ENCODE measurements at places on chromosomes 5 and 9.

- no peak for DNase-seq
These were observed 61.9 kb downstream of the UBE2R2 start for GRCh38 chr9:33878691-33879366.

DNA sequence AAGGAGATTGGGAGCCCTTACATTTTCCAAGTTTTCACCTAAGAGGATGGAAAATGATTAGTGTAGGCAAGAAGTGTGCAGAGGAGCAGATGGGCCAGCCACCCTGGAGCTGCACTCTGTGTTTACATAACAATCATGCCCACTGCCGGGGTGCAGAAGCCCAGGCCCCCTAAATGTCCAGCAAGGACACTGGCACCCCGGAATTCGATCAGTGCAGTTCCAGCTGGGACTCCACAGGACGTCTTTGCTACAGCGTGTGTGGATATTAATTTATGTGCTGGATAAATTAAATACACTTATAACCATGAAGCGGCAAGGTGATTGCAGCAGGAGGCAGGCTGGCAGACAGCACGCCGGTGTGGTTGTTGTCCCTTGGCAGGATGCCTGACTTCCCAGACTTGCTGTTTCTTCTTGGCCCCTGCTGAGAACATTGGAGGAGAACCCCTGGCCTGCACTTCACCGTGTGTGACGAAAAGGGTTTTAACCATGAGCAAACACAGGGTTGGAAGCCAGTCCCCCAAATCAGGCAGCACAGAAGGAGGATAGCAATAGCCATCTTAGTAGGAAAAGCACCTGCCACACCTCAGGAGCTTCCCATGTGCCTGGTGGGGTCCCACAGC, 73.7 kb downstream of the GADD45G start:
- DNase-seq = no peak

- no peak for DNase-seq
These were observed 76.8 kb downstream of the SPEF2 start for GRCh38 chr5:35694481-35694880.

DNA sequence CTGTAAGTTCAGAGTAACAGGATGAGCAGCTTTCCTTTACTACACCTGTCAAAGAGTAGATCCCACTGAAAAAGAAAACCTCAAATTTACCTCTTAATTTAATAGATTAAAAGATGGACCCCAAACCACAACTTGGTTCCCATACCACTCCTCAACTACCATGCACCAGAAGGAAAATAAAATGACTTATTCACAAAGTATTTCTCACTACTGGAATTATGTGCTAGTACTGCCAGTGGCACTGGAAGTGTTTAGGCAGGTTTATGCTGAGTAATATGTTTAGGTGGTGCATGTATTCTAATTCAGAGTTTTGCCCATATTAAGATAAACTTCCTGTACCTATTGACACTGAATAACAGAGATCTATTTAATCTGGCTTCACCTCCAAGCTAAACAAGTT, 6.6 kb downstream of the PLK2 start:
- no peak for DNase-seq

DNA sequence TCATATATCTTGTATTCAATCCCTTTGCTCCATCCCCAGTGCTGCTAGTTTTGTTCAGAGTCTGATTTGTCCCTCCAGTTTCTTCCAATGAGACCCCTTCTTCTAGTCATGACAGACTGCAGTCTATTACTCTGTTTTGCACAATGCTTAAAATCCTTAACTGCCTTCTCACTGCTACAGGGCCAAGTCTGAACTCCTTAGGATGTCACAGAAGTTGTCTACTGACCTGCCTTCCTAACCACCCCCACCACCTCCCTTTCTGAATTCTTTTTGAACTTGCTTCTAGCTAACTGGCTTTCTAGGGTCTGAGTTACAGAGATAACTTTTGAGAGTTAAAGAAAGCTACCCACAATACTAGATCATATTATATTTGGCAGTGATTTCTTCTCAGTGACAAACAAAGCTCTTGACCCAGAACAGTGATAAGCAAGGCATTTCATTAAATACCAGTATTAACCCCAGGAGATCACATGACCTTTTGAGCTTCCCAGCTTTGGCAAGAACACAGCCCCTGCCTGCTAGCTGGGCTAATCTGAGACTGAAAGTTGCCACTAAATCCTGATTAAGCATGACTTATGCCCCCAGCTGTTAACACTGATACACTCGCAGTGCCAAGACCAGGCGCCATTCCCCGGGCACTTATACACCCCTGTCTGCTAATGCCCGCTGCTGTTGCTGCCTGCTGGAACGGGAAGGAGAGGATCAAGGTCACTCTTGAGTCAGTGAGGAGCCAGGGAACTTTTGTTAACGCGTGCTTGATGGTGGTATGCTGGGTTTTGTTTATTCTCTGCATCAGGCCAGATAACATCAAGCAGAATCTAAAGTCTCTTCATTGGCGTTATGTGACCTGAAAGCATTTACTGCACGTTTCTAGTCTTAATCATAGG, 36.4 kb upstream of the ADAMTSL1 start:
- no peak for DNase-seq

- DNase-seq = no peak
These were observed 3.0 kb upstream of the ARHGAP26 start for GRCh38 chr5:142767178-142767577.

- no peak for DNase-seq
These were observed 113.7 kb downstream of the HTR4 start for GRCh38 chr5:148540647-148541046.

DNA sequence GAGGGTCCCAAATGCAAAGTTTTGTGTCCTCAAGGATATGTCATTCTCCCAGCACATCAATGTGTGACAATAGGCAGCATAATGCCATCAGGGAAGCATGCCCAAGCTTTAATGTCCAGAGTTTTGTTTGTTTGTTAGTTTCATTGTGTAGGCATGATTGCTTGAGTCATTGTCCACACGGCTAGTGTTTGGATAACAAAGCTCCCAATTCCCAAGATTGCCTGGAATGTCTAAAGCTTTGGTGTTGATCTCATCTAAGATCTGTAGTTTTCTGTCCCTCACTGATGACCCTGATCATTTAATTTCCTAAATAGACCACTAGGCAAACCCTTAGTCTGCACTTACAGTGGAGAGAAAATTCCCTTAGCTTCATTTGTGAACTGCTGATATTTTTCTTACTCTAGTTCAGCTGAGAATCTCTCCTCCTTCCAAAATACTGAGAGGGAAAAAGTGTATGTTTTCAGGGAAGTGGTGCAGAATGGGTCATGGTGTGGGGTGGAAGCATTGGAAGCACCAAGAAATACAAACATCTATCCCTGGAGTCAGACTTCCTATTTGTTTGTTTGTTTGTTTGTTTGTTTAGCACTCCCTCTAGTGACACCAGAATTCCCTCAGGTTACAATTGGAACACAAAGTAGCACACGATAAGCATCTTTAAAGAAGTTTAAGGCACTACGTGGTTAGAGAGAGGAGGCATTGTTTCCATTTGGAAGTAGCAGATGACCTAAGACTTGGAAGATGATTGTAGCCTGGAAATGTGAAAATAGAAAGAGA, 127.1 kb downstream of the PRDM6 start:
- DNase-seq = no peak

GRCh38 chr9:130527651-130528310, 51.6 kb upstream of the FUBP3 start:
- no peak for DNase-seq

- DNase-seq = no peak
These were observed 140.5 kb upstream of the RUSC2 start for GRCh38 chr9:35349287-35349990.

- no peak for DNase-seq
These were observed 158.9 kb downstream of the MAPKAP1 start for GRCh38 chr9:125548141-125548540.

DNA sequence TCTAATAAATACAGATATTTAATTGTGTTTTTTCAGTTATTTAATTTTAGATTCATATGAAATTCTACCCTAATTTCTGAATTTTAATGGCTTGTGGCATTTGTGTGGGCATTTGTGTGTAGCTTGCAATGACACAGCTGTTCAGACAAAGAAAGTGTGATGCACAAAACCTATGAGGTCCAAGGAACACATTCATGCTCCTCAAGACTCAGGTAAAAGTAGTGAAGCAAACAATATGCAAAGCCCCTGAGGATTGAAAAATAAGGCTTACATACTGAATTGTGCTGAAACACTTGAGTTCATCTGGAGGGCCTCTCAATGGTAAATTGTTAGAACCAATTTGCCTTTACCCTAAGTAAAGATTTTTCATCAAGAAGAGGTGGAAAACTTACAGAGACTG, 28.1 kb downstream of the IL7R start:
- DNase-seq = no peak

DNA sequence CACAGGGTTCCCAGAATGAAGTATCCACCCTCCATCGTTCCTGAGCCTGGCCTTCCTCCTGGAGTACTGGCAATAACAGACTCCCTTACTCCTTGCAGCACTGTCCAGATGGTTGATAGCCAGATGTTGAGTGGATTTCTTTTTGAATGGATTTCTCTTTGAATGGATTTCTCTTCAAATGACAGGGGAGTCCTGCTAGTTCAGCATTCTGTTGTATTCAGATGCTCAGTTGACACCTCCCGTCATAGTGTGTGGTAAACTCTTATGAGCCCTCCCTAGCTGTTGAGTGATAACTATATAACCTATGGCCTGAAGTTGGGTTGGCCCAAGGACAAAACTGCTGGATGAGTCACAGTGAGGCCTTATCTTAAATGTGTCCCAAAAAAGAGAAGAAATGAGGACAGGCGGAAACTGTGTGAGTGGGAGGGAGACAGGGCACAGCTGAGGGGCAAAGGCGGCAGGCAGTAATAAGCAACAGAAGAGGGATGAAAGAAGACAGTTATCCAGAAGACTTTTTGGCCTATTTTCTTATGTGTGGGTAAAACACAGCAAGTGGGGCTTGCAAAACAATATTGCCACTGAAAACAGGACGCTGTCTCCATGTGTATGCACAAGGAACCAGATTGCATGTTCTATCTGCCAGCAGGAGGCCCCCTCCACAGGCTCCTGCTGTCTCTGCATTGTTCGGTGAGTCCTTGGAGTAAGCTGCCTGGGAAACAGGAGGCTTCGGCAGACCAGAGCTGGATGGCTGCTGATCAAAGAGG, 209.5 kb upstream of the S1PR3 start:
- no peak for DNase-seq

GRCh38 chr5:146463446-146463845, 16.3 kb downstream of the TCERG1 start:
- no peak for DNase-seq

DNA sequence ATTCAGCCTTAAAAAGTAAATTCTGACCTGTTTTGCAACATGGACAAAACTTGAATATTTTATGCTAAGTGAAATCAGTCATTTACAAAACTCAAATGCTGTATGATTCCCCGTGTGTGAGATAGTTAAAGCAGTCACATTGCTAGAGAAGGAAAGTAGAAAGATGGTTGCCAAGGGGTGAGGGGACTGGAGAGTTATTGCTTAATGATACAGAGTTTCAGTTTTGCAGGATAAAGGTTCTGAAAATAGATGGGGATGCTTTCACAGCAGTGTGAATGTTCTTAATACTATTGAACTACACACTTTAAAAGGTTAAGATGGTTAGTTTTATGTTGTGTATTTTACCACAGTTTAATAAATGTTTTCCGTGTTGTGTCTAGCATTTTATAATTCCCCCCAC, 51.2 kb downstream of the SGCD start:
- DNase-seq = no peak

GRCh38 chr5:121675924-121676323, 175.8 kb upstream of the FTMT start:
- DNase-seq = no peak

DNA sequence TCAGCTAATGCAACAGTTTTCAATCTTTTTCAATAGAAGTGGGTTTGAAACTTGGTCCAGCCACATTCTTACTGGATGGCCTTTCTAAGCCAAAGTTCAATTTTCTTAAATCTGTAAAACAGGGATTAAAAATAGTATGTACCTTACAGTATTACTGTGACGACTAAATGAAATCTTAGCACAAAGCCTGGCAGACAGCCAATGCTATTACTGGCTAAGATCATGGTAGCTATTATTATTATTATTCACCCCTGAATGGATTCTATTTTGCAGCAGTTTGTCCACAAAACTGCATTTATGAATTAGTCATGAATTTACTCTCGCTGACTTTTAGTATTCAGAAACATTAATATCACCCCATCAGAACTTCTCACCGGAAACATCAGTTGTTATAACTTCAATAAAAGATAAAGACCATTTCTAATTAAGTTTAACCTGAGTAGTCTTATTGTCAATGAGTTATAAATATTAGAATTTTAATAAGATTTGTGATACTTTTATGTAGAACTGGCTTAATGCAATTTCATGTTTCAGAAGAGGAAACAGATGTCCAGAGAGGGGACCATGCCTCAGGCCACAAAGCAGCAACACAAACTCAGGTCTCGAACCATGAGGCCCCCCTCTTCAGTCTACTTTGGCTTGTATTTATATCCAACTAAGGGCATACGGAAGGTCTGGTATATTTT, 468.2 kb downstream of the ARHGEF28 start:
- DNase-seq = no peak
